CD4-positive, alpha-beta T cell treated with Interferon gamma for 1 hour (primary cell): ENCODE measurements at places on chromosomes 12 and 14.

DNA sequence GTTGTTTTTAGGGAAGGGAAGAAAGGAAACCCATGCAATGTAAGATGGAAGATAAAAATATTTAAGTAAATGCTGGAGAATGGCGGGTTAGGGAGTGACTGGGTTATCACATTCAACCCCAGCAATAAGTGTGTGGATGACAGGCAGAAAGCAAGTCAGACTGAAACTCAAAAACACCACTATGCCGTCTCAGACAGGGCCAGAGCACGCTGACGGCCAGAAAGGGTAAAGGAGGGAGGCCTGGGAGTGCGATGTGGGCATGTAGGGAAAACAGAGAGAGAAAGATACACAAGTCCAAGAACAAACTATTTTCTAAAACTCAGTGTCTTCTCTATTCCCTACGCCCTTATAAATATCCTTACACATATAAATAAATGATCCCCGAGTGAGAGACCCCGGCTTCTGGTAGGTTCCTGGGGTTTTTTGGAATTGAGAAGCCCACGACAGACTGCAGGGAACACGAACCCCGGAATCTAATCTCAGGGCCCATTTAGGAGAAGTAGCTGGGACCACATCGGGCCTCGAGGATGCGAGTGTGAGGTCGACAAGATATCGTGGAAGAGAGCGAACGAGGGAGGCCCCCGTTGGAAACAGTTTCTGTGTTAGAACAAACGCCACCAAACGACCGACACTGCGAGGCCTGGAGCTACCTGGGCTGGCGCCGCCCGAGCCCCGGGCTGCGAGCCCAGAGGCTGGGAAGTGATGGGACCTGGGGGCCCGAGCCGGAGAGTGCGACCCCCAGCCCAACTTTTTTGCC, 735 bp upstream of the OTX2 start:
- no peak for DNase-seq

- no peak for DNase-seq
These were observed 490.4 kb upstream of the ATP2B1 start for GRCh38 chr12:90199006-90199405.

- no peak for DNase-seq
These were observed 74.3 kb downstream of the PLEKHA5 start for GRCh38 chr12:19203539-19204506.

DNA sequence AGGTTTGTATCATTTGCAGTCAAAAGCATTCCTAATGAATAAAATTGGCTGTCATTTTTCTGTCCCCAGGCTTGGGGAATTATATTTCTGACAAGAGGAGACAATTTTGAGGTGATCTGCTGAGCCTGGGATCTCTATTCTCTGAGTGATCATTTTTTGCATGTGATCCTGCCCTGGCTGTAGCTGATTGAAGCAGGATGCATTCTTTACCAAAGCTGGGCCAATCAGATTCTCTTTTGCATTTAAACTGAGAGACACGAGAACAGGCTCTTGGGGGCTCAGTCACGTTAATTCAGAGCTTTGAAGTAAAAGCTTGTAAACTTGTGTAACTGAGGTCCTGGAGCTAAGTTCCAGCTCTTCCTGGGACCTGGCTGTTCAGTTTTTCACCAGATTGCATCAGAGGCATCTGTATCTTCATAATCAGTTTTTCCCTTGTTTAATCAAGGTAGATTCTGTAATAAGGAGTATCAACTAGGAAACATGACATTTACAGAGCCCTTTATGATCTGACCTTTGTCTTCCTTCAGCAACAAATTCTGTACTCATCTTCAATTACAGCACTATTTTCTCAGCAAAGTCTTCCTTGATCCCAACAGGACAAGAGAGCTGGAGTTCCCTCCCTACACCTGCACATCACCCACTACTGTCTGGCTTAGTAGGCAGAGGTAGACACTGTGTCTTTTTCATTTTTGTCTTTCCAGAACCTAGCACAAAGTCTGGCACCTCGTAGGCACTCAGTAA, 35.0 kb upstream of the MANSC4 start:
- DNase-seq: no peak

- DNase-seq: no peak
These were observed 96.1 kb upstream of the GRIP1 start for GRCh38 chr12:66774929-66775328.

GRCh38 chr14:34732802-34733201, 18.4 kb upstream of the CFL2 start:
- DNase-seq: no peak

DNA sequence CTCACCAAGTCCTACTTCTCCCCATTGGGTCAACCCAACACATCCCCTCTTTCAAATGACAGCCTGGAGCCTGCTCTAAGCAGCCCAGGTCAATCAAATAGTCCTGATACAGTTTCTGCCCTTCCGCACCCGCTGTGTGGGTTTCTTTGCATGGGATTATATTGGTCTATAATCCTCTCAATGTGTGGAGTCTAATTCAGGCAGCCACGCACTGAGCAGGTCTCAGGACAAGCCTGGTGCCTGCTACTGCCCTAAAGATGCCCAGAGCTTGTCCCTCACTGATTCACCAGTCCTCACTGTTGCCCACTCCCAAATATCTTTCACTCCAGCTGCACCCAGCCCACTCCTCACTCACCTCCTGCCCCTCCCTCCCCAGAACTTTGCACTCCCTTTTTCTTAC, 16.4 kb downstream of the ACTN1 start:
- no peak for DNase-seq

- no peak for DNase-seq
These were observed 12.7 kb upstream of the KRT77 start for GRCh38 chr12:52716061-52716460.

DNA sequence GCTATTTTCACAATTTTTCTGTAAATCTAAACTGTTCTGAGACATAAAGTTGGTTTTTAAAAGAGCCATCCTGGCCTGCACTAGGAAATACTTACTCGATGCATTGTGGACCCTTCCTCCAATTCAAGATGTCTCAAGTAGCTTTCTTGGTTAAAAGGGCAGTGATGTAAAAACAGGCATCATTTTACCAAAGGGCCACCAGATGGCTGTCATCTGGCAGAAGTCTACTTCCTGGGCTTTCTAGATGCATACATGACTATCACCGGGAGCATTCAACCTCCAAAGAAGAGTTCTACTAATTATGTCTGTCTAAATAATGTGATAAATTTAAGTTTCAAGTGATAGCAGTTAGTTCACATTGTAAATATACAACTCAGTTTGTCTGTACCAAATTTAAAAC, 96.8 kb upstream of the FRMD6 start:
- no peak for DNase-seq

DNA sequence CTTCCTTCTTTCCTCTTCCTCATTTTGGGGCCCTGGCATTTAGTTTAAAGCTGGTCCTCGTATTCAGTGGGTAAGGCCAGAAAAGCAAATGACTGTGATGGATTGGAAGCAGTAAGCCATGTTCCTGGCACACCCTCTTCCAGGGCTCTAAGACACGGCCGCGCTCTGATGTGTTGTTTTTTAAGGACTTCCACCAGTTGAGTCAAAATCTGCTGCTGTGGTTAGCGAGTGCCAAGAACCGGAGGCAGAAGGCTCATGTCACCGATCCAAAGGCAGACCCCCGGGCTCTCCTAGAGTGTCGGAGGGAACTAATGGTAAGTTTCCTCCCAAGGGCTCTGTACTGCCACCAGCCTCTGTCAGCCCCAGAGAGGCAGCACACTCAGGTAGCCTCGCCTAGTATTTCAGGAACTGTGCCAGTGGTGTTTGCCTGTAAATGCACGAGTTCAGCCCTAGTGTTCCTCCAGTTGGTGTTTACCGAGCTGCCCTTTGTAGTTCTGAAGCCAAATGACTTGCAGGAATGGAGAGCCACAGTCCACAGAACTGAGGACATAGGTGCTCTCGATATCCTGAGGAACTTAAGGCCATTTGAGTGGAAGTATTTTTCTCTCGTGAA, 72.7 kb downstream of the ESR2 start:
- no peak for DNase-seq

DNA sequence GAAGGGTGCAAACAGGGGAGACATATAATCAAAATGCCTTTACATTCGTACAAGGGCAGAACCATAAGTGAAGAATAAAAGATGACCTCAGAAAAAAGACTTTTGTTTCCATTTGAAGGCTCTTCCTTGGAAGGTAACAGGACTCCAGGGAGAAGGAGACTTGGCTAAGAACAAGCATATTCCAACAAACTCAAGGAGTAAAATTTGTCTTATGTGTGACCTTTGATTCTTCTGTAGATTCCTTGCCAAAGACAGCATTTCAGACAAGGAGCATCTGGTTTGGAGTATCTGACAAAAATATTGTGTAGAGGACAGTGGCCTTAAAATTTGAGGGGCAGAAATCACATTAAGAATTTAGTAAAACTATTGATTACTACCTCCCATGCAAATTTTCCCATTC, 991.9 kb downstream of the FLRT2 start:
- DNase-seq: no peak

DNA sequence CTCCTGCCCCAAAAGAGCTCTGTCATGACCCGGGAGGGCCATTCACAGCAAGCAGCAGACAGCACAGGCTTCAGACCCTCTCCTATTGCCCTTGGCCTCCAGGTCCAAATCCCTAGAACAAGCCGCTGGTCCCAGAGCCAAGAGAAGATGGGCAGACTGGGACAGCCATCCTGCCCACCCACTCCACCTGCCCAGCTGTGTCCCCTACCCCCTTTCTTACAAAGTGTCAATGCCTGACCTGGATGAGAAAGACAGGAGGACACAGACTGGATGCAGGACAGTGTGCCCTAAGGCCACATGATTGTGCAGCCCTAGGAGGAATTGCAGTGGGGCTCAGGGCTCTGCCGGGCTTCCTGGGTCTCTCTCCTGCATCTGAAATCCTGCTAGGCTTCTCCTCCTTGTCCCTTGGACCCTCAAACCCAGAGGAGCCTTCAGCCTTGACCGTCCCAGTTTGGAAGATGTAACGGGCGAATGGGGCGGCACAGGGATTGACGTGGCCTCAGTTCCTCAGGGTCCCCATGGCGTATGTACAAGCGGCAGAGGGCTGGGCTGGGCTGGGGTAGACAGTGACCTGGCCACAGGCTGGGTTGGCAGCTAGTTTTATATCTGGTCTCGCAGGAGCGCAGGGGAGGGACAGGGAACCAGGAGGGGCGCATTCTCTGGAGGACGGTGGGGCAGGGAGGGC, 27.1 kb upstream of the BCDIN3D start:
- no peak for DNase-seq
